ENCODE measurements at places on chromosomes 6 and 20.

GRCh38 chr20:38246357-38247165, 14.0 kb downstream of the KIAA1755 start:
- no peak for DNase-seq

DNA sequence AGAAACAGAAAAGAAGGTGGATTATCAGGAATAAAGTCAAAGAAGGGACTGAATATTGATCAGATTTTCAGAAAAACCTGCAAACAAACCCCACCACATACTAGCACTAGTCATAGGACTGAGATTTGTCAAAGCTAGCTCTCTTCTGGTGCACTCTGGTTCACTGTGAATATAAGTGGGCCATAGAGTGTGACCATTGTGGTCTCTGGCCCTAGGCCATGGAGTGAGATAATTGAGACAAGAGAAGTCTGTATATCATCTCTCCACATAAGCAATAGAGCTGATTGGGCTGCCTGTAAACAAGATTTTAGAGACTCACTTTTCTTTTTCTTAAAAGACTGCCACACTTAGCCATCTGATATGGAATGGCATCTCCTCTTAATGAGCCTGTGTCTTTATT, 247.2 kb downstream of the LAMA2 start:
- DNase-seq = no peak

- DNase-seq = no peak
Observed at GRCh38 chr6:20747991-20748390, 213.7 kb downstream of the CDKAL1 start.

DNA sequence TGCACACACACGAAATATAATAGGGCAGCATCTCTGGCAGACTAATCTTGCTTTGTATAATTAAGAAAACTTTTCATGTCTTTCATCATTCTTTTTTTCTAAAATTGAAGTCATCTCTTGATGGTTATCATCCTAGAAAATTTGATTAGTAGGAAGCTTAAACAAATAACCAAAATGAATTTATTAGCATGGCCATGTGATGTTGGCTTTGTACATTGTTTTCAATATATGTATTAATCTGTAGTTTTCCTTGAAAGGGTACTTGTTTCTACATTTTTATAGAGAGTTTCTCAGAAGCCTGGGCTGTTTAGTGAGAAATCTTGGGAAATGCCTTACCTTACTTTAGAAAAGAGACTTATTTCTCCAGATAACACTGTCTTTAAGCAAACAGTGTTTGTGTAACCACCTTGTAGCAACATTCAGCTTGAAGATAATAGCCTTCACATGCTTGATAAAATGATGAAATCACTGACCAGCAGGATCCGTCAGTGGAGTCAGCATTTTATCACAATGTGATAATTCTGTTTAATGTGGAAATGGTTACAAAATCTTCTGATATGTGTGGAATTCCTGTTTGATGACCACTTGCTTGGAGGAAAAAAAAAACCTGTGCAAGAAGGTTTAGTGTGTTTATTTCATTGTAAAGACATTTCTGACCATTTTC, 147.8 kb downstream of the MACROD2 start:
- no peak for DNase-seq

DNA sequence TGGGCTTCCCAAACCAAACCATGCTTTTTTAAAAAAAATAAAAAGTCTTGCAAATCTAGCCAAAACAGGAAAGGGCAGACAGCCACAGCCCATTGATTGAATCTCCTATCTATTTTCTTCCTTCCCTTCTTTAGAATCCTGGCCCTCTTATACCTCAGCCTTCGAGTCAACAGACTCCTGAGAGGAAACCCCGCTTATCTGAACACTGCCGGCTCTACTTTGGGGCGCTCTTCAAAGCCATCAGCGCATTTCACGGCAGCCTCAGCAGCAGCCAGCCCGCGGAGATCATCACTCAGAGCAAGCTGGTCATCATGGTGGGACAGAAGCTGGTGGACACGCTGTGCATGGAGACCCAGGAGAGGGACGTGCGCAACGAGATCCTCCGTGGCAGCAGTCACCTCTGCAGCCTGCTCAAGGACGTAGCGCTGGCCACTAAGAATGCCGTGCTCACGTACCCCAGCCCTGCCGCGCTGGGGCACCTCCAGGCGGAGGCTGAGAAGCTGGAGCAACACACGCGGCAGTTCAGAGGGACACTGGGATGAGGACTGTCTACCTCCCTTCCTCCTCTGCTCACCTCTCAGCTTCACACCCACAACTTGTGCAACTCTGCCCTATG, 10.1 kb upstream of the RTF2 start:
- no peak for DNase-seq

GRCh38 chr6:13522656-13523055, 35.3 kb upstream of the GFOD1 start:
- DNase-seq = no peak

GRCh38 chr20:11912013-11912658, 5.6 kb upstream of the BTBD3 start:
- no peak for DNase-seq

DNA sequence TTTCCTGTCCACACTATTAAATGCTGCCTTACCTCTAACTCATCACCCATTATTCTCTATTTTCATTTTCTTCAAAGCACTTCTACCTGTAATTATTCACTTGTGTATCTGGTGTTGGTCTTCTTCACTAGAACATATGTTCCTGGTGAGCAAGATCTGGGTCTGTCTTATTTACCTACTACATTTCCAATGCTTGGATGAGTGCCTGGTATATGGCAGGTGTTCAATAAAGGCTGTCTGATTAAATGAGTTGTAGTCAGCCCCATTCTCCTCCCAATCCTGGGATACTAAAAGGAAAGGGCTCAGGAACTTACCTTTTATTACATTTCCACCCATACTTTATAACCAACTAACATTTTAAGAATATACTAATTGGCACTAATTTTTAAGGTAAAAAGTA, 61.0 kb downstream of the CEP162 start:
- no peak for DNase-seq

GRCh38 chr6:109772883-109773431, 81.9 kb downstream of the FIG4 start:
- DNase-seq = peak; percentile 52

- DNase-seq = no peak
Observed at GRCh38 chr6:514396-514978, 122.9 kb downstream of the IRF4 start.

- no peak for DNase-seq
Observed at GRCh38 chr6:5510331-5511133, 249.2 kb downstream of the FARS2 start.

GRCh38 chr6:83221889-83222479, 28.8 kb downstream of the RWDD2A start:
- no peak for DNase-seq

- DNase-seq = no peak
Observed at GRCh38 chr6:156430386-156430785, 346.8 kb upstream of the ARID1B start.

DNA sequence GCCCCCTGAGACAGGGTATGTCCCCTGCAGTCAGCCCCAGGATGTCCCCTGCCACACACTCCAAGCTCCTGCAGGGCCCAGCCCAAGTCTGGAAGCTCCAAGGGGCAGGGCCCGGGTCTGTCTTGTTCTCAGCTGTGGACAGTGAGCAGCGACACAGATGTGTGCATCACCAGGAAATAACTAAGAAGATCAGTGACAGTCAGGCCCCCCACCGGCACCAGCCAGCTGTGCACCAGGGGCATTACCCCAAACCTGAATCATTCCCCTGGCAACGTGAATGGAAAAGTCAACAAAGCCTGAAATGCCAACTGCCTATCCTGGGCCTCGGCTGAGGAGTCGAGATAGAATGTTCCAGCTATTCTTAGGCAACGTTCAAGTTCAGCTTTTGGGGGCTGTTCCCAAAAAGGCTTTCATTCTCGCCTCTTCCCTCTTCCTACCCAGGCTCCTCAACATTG, 105.0 kb downstream of the PREX1 start:
- peak; percentile 13 for DNase-seq

DNA sequence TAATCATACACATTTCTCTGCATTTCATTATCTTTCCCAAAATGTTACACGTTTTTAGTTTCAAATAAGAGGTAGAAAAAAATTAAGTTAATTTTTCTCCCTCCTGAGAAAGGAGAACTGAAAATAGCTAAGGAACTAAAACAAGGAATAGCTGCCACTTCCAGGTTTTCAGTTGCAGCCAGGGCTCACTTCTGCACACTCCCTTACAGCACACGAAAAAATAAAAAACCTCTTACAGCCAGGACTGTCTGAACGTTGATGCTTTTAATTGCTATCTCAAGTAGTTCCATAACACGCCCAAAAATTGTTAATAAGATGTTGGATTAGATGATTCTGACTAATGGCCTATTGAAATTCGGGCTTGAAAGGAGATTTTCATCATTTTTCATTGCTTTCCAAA, 153.7 kb upstream of the THBS2 start:
- DNase-seq = no peak

All from SJSA1 (cell line).